ENCODE measurements at places on chromosomes 2 and 18. TPM values are rescaled to one million over a fixed set of nuclear protein-coding genes. Genes with fewer than 3 reads are reported as not detected.

DNA sequence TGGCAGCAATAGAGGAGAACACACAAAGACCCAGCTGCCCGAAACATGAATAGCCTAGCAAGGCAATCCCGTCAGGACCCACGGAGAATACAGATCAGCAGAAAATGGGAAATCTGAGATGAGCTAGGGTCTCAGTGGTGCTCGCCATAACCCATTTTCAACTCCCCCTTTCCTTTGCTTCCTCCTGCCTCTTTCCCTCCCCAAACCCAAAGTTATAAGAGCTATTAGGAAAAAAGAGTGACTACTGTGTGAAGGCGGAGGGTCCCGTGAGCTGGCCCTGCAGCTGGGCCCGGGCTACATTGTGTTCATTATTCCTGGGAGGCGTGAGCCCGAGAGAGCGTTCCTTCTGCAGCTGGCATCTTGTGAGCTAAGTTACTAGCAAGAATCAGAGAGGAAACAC lies 118.4 kb downstream of the PID1 start:
- ATAC-seq = no peak

DNA sequence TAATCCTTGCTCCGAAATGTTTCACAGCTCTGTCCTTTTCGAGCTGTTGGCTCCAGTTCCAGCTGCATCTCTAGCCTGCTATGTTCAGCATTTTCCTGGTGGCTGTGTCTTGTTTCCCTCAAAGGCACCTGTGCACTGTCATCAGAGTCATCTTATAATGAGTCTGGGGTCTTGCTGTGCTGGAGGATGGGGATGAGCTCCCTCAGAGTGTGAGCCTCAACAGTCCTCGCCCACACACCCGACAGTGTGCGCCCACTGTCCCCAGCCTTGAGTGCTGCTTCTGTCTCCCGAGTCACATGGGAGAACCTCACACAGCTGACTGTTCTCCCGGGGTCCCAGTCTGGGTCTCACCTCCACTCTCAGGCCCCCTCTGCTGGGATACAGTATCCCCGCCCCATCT lies 25.4 kb downstream of the SPP2 start:
- no peak for ATAC-seq

Gene KCNIP3
- 41.4 TPM for total RNA-seq

GRCh38 chr2:39407516-39408296 lies 29.4 kb downstream of the MAP4K3 start:
- no peak for ATAC-seq

GRCh38 chr2:159773426-159773825 lies 24.6 kb downstream of the CD302 start:
- no peak for ATAC-seq
